ENCODE measurements at places on chromosomes 2 and 18.

DNA sequence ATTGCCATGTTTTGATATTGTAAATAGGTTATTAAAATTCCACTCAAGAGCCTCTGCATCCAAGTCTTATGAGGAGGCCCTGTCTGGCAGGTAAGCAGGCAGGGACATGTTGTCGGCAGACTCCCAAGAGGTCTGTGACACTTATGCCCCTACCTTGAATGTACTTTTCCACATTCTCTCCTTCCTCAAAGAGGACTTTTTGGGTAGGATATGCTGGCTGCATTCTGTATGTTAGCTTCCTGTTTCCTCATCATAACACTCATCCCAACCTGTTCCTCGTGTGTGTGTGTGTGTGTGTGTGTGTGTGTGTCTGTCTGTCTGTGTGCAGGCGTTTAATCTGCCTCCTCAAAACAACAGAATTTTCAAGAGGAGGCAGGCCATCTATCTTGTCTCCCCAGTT is 75.3 kb downstream of the USP40 start:
- DNase-seq: no peak

DNA sequence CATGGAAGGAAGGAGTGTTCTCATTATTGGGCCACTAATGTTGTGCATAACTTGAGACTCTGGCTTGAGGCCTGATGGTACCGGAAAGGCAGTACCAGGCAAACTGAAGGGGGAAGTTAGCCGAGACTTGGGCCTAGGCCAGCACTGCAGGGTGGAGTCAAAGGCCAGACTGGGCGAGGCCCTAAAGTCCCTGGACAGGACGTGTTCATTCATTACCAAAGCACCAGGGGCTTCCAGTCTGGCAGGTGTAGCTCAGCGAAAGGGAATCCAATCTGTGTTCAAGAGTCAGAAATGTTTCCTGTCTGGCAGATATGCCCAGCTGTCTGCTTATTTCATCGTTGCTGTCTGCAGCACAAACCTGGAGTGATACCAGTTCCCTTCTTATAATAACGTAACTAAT is 4.7 kb upstream of the ITSN2 start:
- no peak for DNase-seq

DNA sequence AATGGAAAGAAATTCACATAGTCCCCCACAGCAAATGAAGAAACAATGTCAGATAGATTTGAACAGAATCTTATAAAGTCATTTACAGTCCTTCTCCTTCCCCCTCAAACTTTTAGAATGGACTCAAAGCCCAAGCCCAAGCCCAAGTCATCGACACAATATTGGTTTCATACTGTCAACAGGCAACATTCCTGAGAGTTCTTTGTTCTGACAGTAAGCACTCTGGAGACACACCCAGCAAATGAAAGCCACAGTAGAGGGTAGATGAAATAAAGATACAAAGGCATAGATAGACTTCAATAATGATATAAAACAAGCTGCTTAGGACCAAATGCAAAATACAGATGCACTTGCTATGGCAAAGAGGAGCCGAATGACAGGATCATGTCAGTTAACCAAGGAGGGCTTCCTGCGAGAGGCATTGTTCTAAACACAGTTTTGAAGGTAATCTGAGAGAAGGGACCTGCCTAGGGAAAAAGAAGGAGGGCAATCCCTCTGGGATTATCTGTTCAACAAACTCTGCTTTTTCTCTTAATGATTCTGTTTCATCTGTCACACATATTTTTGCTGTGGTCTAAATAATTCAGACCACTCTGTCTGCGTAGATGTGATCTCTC is 97.1 kb upstream of the MAP4K3 start:
- no peak for DNase-seq

DNA sequence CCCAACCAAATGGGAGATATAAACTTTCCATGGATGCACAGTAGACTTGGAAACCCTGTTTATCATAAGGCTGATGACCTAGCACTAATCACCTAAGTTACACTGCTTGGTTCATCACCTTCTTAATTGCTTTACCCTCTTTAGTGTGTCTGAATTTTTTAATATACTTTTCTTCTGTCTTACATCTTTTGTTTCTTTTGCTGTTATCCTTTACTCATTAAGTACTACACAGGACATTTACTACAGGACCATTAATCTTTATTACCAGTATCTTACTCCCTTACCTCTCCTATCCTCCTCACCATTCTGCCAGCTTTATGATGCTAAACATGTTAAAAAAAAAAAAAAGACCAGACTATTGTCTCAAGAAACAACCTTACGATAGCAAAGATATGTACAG is 333.6 kb downstream of the KIAA1328 start:
- no peak for DNase-seq

GRCh38 chr2:145094370-145094769 is 574.5 kb upstream of the ZEB2 start:
- DNase-seq: no peak

GRCh38 chr2:237305579-237305978 is 108.4 kb downstream of the COL6A3 start:
- DNase-seq: no peak

DNA sequence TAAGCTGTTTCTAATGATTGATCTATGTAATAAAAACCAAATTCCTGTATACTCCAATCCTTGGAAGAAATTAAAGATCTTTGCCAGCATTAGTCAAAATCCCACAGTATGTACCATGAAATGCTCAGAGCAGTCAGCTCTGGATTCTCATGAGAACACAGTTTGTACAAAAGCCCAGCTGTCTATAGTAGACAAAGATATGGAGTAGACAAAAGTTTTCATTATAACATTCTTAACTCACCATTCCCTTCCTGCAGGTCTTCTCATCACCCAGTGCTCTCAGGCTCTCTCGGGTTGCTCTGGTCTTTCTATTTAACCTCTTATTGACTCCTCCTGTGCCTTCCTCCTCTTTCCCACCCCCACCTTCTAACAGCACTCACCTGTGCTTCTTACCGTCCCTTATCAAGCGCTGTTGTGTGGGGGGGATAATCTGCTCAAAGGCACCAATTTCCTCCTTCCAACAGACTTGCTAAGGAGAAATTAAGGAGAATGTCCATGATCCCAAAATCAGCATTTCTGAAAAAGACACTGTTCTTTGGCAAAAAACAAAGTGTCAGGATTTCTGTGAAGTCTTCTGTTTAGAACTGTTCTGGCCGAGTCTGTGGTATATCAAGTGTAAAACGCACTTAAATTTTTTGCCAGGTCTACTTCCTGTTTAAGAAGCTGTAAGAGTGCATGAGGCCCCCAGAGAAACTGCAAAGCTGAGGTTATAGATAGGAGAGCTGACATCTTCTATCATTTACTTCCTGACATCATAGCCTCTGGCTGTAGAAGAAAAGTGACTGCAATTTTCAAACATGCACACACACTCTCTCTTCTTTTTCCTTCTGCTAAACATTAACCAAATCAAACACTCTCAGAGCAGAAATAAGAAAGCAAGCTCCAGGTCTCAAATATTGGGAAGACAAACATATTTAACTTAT is 144.1 kb downstream of the EVA1A start:
- no peak for DNase-seq

DNA sequence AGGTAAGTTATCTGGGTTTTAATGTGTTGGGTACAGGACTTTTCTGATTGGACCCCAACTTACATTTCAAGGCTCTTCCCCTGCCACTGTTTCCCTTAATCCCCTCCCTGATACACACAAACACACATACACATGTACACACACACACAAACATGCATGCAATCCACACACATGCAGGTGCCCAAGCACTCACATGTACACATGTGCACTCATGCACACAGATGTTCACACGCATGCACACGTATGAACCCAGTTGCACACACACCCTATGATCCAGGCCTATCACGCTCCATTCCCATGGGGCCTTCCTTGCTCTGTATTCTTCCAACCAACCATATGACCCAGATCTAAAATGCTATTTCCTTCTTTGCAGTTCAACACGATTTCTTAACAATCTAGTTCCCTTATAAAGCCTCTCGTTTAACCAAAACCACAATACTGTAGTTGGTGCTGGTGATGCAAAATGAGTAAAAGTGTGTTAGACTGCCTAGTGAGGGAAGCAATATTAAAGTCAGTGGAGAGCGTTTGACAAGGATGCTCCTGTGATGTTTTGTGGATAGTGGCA is 11.1 kb downstream of the SERPINB8 start:
- no peak for DNase-seq

- DNase-seq: no peak
Measured at GRCh38 chr2:159133797-159134196, 152.7 kb downstream of the WDSUB1 start.

DNA sequence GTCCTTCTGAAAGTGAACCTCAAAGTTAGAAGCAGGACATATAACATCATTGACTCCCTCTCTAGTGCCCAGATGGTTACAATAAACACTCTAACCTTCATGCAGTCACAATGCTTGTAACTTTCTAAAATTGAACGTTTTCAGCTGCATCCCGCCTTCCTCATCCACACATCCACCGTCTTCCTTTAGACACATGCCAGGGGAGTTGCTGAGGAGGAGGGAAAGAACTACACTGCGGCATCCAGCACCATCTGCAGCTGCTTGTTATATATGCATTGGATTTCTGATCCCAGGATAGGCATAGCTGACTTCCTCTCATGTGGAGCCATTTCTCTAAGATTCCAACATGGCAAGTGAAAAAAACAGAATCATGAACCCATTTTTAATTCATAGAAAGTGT is 96.8 kb downstream of the FBXO15 start:
- no peak for DNase-seq

DNA sequence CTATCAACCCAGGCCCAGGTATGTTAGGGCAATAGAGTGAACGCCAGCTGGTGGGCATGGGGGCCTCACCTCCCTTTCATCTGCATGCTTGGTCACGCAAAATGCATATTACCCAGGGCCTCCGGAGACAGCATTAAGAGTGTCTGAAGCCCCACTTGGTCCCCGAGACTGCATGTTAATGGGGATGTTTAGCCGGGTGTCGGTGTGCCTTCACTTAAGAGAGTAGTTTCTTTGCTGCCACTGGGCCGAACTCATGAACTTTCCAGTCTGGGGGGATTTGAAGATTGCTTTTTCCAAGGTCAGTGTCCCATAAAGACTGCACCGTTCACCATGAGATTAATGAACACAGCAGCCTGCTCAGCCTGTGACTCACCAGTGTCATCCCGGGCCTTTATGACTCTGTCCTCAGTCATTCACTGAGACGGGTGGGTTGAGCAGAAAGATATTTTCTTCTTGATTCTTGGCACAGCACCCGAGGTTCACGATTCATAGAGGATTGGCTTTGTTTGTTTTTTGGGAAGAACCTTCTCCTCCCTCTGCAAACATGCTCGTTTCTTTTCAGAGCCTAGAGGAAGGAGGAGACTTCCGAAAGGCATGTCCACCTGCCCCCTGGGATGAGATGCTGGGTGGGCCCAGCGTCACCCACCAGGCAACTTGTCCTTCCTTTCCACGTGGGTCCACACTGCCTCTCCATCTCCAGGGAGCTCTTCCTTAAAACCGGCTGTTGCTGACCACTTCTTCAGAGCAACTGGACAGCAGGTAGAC is 199.1 kb downstream of the GLI2 start:
- peak; percentile 83 for DNase-seq

DNA sequence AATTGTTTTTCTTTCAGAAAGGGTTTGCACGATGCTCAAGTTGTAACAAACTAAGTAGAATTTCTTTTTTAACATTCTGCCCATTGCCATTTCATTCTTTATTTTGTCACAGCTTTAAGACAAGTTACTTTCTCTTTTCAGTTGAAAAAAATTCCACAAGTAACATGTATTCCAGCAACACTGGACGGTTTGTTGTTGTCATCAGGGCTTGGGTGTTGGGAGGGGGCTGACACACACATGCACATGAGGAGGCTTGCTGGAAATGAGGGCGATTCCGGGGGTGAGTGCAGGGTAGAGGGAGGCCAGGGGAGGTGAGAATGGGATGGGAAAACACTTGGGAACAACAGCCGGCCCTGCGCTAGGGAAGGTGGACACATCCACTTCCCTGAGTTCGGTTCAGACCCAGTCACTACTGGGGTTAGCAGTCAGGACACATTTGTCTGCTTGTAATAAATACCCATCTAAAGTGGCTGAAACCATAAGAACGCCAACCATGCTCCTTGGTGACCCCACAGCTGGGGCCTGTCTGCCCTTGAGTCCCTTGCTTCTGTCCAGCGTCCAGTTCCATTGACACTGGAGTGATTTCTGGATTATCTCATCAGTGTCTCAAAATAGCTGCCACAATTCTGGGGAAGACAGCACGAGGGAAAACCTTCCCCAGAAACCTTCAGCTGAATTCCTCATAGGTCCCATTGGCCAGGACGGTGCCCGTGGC is 141.8 kb upstream of the BCL2L11 start:
- DNase-seq: no peak

GRCh38 chr2:215396595-215397313 is 39.1 kb downstream of the FN1 start:
- no peak for DNase-seq

- DNase-seq: no peak
Measured at GRCh38 chr2:28602751-28603639, 107.1 kb downstream of the PLB1 start.

GRCh38 chr2:170930991-170931266 is 1.9 kb downstream of the GORASP2 start:
- no peak for DNase-seq

- no peak for DNase-seq
Measured at GRCh38 chr2:207038299-207038698, 99.0 kb downstream of the CPO start.

GRCh38 chr2:39065616-39066015 is 55.2 kb downstream of the SOS1 start:
- no peak for DNase-seq

GRCh38 chr2:5921081-5921642 is 229.0 kb downstream of the SOX11 start:
- no peak for DNase-seq

GRCh38 chr2:240347949-240348500 is 87.4 kb upstream of the GPC1 start:
- no peak for DNase-seq

DNA sequence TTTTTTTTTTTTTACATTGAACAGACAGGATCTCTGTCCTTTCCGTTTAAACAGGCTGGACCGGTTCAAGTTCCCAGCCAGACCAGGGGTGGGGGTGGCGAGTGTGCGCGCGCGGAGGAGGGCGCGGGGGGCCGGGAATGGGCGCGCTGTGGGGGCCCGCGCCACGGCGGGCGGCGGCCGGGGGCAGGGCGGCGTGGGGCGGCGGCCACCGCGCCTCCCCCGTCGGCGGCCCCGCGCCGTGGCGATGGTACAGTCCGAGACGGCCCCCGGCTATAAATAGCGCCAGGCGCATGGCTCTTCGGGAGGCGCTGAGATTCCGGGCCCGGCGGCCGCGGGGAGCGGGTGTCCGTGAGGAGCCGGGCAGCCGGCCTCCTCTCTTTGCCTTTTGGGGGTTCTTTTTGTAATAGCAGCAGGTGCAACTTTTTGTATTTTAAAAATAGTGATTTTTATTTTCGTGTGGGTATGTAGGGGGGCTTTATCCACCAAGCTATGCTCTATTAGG is 430 bp upstream of the CELF4 start:
- no peak for DNase-seq

GRCh38 chr2:65264821-65265670 is 37.4 kb downstream of the ACTR2 start:
- peak; percentile 58 for DNase-seq

GRCh38 chr18:73893880-73894279 is 253.8 kb downstream of the FBXO15 start:
- no peak for DNase-seq

Measured in AG04449 (cell line).